Endothelial cell (in vitro differentiated cells): ENCODE measurements at places on chromosomes 3 and 15.

DNA sequence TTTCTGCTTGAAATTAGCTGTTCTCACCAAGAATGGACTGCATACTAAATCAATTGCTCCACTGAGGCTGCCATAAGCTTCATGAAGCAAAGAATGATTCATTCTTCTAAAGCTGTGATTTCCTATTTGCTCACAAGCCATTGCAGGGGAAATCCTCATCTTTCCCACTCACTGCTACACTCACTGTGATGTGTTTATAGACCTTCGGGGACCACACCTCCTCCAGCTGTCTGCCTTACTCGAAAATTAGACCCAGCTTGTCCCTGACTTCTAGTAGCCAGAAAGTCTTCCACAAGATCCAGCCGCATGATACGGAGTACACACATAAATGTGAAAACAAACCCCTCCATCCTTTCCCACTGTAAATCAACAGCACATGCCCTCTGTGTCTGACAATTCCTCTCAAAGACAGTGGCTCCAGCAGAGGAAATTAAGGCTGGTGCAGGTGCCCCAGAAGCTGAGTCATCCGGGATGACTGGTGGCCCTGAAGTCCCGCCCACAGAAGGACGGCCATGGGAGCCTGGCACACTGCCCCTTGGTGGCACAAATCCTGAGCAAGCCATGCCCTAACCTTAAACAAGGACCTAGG lies 172.0 kb downstream of the STT3B start:
- no peak for DNase-seq

DNA sequence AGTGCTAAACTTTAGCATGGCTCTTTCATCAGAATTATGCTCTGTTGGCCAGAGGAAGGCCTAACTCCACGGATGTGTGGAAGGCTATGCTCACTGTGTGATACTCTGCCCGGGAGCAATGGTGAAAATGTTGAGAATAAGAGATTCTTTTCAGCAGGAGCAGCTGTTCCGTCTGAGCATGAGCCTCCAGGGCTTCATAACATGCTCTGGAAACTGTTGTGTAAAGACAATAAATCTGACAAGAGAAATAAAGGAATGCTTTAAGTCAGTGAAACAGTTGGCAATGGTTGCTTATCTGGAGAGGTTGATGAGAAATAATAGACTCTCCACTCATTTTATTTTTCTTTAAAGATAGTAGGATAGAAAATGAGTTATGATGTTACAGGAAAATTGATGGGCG lies 269.8 kb downstream of the DIPK2A start:
- no peak for DNase-seq

DNA sequence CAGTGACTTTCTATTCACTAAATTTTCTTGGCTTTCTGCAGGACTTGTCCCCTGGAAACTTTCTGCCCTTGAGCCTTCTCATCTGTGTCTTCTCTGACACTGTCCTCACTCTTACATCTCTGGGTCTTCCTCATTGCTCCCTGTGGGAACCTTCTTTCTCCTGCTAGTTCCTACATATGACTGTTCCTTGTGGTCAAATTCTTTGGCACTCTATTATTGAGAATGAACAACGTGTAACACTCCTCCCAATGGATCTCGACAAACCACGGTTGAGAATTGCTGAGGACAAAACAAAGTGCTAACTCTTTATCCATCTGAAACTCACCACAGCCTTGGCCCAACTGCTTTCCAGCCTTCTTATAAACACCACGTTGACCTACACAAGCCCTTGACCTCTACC lies 3.5 kb upstream of the FAM81A start:
- DNase-seq, result no peak

DNA sequence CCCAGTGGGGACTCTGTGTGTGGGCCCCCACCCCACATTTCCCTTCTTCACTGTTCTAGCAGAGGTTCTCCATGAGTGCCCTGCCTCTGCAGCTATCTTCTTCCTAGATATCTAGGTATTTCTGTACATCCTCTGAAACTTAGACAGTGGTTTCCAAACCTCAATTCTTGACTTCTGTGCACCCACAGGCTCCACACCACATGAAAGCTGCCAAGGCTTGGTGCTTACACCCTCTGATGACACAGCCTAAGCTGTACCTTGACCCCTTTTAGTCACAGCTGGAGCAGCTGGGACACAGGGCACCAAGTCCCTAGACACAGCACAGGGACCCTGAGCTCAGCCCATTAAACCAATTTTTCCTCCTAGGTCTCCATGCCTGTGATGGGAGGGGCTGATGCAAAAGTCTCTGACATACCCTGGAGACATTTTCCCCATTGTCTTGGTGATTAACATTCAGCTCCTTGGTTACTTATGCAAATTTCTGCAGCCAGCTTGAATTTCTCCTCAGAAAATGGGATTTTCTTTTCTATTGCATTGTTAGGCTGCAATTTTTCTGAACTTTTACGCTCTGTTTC lies 304.5 kb downstream of the OTOL1 start:
- no peak for DNase-seq

GRCh38 chr3:15636028-15636709 lies 34.6 kb downstream of the BTD start:
- DNase-seq, result peak; percentile 31

DNA sequence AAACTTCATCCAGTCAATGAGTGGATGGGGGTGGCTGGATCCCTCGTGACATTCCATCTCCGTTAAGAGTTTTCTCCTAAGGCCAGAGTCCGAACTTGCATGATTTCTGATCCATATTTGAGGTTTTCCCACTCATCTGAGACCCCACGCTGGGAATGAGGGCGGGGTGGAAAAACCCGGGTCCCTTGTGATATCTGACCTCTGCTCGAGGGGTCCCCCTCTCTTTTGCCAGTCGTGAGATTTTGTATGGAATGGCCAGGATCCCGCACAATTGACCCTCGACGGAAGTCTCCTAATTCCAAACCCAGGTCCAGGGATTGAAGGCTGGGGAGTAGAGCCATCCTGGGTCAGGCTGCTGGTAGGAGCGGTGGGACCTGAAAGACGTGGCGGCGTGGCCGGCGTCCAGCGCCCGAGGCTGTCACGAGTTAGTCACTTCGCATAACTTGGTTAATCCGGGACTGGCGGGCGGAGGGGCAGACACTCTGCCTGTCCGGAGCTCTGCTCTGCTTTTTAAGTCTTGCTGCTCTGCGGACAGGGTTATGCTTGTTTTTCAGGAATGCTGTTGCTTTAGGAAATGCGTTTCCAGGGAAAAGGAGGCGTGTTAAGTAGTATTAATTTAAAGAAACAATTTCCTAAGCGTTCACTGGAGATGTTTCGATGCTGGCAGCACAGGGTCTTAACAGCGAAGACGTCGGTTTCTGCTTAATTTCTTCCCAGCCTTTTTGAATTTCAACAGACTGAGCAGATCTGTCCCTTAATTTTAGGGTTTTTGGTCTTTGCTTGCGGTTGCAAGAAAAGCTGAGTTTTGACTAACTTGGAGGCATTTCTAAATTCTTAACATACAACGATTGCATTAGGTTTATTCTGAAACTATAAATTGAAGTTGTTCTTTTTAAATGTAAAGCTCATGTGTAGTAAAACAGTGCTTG lies 69.7 kb upstream of the LRRFIP2 start:
- peak; percentile 53 for DNase-seq

DNA sequence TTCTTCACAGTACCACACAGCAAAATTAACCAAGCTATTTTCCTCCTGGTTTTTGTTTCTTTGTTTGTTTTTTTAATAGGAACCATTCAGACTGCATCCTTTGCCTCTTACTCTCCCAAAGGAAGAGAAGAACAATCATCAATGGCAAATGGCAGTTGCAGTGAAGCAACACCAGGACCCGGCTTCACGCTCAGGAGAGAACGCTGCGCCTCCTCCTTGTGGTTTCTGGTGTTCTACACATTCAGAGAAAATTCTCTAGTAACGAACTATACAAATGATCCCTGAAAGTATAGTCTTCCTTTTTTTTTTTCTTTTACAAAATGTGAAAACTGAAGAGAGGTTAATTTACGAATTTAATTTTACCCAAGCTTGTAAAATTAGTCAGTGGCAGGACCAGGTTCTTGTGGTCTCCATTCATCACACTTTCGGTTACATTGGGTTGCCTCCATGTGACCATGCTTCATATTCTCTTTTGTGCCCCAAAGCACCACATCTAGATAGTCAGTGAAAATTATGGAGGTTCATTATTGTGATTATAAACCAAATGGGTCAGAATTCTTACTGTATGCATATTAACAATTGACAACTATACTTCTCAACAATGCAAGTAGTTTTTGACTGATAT lies 10.6 kb upstream of the MINDY2 start:
- peak; percentile 17 for DNase-seq

- no peak for DNase-seq
Measured at GRCh38 chr15:66833803-66834202, 131.8 kb downstream of the SMAD6 start.

DNA sequence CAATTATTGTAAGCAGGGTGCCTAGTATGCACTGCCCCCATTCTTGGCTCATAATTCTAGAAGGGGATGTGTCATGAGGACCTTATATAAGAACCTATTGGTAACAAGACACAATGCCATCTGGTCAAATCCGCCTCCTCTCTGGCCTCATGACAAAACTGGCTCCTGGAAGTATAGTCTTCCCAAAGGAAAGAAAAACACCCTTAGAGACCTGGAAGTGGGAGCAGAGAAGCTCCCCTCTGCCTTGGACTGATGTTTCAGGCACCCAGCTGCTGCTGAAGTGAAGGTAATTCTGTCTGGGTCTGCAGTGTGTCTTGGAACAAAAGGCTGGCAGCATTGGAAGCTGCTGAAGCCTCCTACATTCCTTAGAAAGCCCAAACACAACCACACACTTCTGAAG lies 107.2 kb upstream of the CLSTN2 start:
- no peak for DNase-seq

- no peak for DNase-seq
Measured at GRCh38 chr3:196774191-196774820, 34.6 kb downstream of the PAK2 start.

DNA sequence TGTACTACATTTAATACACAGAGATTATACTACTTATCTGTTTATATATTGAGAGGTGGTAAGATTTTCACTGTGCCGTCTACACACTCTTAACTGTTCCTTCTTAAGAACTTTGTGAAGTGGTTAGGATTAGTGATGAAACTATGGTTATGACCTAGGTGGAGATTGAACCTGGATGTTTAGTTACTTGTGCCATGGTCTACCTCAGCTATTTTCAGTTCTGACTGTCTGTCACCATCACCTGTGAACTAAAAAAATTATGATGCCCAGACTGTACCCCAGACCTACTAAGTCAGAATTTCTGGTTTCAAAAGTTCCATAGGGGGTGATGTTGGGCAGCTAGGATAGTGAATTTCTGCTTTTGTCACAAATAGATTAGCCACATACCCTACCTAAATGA lies 6.4 kb downstream of the RASA2 start:
- no peak for DNase-seq

- peak; percentile 49 for DNase-seq
Measured at GRCh38 chr3:65436580-65436979, 602.1 kb downstream of the MAGI1 start.

DNA sequence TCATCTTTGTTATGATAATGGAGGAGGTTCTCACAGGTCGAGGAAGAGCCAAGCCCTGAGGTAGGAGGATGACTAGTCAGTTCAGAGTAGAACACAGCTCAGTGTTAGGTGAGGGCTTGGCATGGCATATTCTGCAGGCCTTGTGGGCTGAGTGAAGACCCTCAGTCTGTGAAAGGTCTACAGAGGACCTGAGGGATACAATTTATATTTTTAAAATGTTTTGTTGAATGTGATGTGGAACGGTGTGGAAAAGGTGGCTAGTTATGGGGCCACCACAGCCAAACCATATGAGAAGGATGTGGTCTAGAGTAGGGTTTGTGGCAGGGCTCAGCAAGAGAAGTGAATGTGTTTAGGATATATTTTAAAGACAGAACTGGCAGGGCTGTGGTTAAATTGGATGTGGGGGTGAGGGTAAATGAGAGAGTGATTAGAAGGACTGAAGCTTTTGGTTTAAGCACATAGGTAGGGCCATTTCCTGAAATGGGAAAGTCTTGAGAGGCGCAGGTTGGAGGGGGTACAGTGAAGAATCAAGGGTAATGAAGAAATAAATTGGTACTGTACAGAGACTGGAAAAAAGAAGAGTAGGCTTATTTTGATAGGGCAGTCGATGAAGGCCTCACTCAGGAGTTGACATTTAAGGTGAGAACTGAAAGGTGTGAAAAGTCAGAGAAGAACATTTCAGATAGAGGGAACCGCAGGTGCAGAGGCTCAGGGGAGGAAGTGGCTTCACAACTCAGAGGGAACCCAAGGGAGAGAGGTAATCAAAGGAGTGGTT lies 60.5 kb downstream of the SPTSSB start:
- DNase-seq, result no peak

- DNase-seq, result no peak
Measured at GRCh38 chr15:101182215-101182614, 69.6 kb downstream of the CHSY1 start.

- DNase-seq, result peak; percentile 7
Measured at GRCh38 chr3:119240101-119240590, 532 bp downstream of the B4GALT4 start.

- peak; percentile 83 for DNase-seq
Measured at GRCh38 chr15:55799291-55800212, 56.6 kb upstream of the PRTG start.

DNA sequence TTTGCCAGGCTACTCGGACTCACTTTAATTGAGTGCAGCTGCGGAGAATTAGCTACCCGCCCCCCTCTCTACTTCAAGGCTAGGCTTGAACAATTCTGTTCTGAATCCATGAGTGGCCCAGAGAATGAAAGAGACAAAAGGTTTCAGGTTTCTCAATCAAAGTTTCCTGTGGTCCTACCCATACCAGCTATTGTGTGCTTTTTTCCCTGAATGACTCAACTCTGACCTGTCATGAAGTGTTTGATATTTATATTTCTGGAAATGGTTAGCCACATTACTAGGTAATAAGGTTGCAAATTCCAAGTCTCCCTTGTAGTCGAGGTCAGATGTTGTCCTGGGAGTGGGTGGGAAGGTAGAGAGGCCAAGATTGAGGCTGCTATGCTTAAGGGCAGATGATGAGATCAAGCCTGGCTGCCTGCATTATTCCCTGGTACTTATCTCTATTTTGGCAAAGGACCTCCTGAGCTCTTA lies 392.7 kb upstream of the TBL1XR1 start:
- no peak for DNase-seq

DNA sequence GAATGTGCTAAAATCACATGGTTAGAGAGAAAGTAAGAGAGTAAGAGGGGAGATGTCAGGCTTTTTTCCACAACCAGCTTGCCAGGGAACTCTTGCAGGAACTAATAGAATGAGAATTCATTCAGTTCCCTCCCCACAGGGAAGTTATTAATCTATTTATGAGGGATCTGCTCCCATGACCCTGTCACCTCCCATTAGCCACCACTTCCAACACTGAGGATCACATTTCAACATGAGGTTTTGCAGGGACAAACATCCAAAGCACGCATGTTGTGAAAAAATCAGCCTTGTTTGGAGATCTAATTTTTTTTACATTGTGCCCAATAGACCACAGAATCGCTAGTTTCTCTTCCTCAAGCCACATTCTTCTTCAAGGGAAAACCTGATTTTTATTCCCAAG lies 904.0 kb downstream of the TBL1XR1 start:
- no peak for DNase-seq

DNA sequence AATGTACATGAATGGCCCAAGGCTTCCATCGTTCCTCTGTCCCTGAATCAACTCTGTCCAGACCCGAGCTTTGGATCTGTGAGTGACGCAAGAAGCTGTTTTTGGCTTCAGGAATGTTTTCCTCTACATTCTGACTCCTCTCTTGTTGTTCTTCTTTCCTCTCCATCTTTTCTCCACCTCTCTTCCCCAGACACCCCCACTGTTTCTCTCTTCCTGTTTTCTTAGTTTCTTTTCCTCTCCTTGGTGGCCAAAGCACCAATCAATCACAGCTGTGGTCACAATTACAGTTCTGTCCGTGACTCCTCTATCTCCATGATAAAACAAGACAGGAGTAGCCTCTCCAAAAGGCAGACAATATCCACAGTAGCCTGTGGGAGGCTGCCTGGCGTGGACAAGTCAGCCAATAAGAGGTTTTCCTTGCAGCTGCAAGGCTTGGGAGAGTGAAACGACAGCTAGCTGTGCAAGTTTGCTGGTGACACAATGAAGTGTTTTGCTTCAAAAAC lies 4.9 kb upstream of the TMEM212 start:
- DNase-seq, result peak; percentile 18
